DMS53 (cell line): ENCODE measurements at places on chromosomes 5 and 9.

DNA sequence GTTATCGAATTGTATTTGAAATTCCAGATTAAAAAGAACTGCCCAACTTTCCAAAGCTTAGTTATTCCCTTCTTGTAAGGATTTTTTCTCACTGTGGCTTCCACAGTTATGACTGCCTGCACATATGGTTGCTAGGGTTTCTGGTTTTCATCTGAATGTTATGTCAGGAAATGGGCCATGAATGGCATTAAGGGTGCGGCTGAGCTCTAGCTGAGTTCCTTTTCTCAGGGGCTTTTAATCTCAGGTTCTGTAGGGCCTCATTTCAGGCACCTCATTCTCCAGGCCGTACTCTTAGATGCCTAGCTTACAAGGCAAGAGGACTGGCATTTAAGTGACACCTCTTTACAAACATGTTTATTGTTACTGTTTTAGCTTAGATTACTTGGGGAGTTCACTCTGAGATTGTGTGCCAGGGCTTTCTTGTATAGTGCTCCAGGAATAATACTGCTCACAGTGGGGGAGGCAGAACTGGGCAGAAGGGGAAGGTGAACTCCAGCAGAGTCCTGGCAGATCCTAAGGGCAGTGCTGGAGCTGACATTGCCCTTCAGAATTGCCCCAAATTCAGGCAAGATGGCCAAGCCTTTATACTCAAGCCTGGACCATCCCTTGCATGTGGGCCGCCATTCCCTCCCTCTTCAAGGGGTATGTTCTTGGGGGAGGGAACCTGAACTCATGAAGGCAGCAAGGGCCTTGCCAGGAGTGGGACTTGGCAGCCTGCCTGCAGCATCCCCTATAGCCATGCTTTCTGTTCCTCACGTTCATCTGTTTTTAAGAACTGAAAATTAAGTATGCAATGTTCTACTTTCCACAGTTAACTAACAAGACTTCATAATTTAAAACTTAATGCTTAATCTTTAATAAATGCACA, 111.5 kb downstream of the KDM4C start:
- DNase-seq, result no peak

DNA sequence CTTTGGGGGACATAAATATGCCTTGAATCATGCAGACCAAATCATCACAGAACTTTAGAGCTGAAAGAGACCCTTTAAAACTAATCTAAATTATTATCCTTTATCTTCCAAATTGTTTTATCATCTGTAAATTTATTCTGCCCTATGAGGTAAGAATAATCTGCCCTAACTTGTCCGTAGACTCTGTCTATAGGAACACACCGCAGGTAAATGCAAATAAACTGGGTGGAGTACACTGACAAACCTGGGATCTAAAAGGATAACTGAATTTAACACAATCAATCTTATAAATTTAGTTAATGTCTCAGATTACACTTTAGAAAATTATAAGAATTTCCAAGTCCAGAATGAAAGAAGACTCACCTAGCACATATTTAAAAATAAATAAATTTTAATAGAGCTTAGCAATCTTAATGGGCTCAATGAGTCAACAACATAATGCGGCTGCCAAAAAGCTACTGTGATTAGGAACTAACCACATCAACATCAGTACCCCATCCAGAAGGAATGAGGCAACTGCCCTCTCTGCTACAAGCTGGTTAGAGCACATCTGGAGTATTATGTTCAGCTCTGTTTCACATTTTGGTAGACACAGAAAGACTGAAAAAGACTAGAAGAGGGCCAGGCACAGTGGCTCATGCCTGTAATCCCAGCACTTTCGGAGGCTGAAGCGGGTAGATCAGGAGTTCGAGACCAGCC, 5.6 kb downstream of the MEGF9 start:
- DNase-seq, result no peak

- DNase-seq, result peak; percentile 89
These were observed 1.2 kb upstream of the INSL6 start for GRCh38 chr9:5186416-5187169.

DNA sequence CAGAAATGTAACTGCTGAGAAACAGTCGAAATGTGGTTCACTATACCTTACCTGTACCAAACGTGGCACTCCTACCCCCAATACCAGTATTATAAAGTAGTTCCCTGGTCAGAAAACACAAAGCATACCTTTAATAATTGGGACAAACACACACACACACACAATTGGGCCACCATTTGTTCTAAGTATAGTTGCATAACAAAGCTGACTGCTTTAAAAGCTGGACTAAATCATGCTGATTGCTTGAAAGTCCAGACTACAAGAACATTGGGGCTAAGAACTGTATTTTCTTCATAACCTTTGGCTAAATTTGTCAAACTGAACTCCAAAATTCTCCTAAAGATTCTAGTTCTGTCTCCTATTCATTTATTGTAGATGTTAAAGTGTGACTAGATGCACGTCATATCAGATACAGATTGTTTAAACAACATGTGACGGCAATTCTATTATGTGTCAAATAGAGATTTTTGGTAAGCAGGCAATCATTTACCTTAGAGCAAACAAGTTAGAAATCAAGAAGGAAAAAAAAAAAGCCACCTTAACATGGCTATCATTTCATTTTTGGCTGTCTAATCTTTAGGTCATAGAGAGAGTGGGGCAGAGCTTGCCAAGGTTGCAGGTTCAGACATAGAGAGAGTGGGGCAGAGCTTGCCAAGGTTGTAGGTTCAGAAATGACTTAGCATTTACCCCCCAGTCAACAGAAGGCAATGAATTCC, 265.1 kb downstream of the ARL15 start:
- DNase-seq, result peak; percentile 60

GRCh38 chr5:73039082-73039481, 81.3 kb upstream of the TMEM171 start:
- DNase-seq, result peak; percentile 54

GRCh38 chr5:146188358-146188757, 5.9 kb upstream of the LARS1 start:
- DNase-seq, result no peak

DNA sequence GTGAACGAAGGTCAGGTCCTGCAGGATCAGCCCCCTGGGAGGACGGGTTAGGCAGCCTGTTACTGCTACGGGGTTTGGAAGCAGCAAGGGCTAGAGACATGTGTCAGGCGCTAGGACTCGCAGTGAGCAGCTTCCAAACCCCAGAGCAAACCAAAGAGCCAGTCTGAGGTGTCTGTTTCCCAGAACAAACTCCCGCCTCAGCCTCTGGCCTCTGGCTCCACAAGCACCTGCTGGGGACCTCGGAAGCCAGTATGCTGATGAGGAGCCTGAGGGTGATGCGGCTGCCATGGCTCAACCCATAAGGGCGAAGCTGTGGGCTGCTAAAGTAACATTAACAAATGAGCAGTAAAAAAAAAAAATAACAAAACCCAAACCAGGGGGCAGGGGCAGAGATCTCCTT, 35.0 kb downstream of the PRRT1B start:
- no peak for DNase-seq

GRCh38 chr9:128916204-128916603, 4.6 kb upstream of the PHYHD1 start:
- no peak for DNase-seq

- DNase-seq, result no peak
These were observed 106.6 kb upstream of the NMUR2 start for GRCh38 chr5:152511531-152512132.

DNA sequence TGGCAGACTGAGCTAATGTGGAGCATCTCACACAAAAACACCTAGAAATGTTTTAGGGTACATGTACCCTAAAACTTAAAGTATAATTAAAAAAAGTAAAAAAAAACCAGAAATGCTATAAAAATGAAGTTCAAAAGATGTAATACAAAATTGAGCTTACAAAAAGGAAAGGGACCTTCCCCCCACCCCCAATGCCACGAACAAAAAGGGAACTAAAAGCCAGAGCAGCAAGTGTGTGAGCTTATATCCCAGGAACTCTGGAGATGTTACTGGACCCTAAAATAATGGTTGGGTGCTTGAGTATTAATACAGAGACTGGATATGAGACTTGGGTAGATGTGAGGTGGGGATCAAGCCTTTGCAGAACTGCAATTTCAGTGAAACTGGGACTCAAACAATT, 11.0 kb downstream of the SPATA9 start:
- no peak for DNase-seq

- DNase-seq, result no peak
These were observed 565.2 kb upstream of the TLE4 start for GRCh38 chr9:79006546-79006945.

- DNase-seq, result peak; percentile 72
These were observed 523 bp downstream of the MAML1 start for GRCh38 chr5:179732918-179733771.

- no peak for DNase-seq
These were observed 53.3 kb downstream of the TRPC7 start for GRCh38 chr5:136311999-136312398.

GRCh38 chr9:109416135-109416706, 81.9 kb downstream of the PTPN3 start:
- no peak for DNase-seq

- no peak for DNase-seq
These were observed 5.3 kb upstream of the DCP2 start for GRCh38 chr5:112971276-112971675.
